ENCODE measurements at places on chromosomes 1 and 21.

GRCh38 chr1:6597777-6598131 is 4.9 kb downstream of the KLHL21 start:
- no peak for DNase-seq

DNA sequence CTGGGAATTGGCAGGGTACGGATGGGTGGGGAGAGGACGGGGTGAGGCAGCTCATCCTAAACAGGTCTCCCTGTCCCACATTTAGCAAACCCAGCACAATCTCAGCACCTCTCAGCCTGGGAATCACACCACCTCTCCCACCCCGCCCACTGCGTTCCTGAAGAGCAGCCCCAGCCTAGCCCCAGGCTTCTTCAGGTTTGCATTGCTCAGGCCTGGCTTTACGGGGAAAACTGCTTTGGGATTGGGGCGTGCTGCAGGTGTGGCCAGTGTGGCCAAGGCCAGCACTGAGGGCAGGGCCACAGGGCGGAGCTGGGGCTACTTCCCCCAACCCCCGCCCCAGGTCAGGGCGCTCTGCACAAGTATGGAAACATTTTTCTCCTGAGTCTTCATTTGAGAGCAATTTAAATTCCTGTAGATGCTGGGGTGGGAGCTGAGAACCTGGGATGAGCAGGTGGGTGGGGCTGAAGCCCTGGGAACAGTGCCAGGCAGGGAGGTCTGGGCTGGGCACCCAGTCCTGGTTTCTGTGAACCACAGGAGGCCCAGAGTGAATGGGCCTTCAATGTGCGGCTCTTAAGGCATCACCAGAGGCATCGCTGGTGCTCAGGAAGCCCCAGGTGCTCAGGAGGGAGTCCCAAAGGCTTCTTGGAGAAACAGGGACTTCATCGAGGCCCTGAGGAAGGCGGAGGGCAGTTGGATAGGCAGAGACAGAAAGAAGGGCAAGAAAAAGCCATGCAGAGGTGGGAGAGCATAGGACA is 24.1 kb downstream of the TNNT2 start:
- no peak for DNase-seq

DNA sequence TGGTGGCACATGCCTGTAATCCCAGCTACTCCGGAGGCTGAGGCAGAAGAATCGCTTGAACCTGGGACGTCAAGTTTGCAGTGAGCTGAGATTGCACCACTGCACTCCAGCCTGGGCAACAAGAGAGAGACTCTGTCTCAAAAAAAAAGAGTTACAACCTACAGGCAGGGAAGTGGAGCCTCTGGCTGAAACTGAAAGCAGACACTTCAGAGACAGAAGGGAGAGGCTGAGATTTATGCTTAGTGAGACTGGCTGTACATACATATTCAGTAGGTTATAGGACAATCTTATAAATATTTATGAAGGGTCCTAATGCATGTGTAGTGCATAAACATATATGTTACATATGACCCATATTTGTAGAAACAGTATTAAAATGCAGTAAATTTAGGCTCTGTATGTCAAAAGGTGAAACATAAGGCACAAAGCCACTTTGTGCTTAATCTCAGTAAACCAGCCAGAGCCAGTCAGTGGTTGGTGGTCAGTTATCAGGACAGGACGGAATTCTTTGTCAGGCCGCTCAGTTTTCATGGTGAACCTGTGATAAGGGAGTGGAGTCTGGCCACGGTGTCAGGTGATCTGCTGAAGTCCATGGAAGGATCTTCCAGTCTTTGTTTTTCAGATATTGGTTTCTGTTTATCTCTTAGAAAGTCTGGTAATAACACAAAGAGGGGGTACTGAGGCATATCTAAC is 13.7 kb downstream of the RHEX start:
- DNase-seq: no peak

- DNase-seq: no peak
Observed at GRCh38 chr1:168136709-168137514, at the start of gene GPR161. Gene GPR161 (minus strand): TSS chr1:168136930. CDS start chr1:168104850, 32,080 bp downstream.

DNA sequence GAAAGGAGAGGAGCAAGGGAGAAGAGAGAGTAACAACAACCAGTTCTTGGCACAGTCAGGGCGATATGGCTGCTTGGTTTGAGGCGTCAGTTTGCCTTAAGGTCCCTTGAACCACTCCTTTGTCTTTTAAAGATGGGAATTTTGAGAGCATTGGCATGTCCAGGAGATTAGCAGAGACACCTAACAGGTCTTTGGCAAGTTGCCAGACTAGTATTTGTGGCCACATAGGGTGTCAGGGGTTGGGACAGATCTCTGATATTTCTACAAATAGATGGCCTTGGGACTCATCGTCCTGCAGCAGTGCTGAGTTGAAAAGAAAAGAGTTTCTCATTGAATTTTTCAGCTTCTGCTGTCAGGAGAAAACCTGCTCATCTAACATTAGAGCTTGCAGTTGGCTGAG is 55.3 kb upstream of the KCND3 start:
- DNase-seq: no peak

GRCh38 chr21:35508139-35508888 is 459.2 kb upstream of the RUNX1 start:
- no peak for DNase-seq

GRCh38 chr1:62362926-62363325 is 43.7 kb upstream of the KANK4 start:
- no peak for DNase-seq

DNA sequence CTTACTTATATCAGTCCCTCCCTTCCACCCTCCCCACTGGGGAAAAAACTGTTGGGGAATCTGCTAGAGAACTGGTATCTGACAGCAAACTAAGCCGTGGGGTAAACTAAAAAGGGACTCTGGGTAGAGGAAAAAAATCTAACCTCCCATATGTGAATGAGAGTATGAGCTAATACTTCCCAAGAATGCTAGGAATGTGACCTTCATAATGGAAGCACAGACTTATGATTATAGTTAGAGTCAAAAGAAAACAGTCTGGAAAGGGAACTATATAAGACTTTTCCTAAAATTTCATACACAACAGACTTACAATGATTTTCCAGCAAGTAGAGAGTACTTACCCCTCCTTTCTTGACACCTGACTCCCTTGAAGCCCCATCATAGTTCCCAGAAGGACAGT is 23.0 kb upstream of the RBBP5 start:
- DNase-seq: no peak

DNA sequence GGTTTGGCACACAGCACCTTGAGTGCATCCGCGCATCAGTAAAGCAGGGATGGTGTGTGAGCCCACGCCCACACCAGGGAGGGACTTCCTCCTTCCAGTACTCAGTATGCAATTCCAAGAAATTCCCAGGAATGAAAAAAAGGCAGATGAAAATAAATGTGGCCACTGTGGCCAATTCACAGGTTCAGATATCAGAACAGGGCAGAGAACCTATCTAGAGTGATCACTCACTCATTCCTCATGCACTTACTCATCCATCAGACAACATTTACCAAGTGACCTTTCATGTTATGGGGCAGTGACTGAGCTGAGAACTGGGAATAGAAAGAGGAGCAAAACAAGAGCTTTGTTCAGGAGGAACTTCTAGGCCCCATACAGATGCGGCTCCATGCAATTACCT is 113.7 kb downstream of the ZSCAN20 start:
- DNase-seq: no peak
